ENCODE measurements at places on chromosomes 3 and 15.

DNA sequence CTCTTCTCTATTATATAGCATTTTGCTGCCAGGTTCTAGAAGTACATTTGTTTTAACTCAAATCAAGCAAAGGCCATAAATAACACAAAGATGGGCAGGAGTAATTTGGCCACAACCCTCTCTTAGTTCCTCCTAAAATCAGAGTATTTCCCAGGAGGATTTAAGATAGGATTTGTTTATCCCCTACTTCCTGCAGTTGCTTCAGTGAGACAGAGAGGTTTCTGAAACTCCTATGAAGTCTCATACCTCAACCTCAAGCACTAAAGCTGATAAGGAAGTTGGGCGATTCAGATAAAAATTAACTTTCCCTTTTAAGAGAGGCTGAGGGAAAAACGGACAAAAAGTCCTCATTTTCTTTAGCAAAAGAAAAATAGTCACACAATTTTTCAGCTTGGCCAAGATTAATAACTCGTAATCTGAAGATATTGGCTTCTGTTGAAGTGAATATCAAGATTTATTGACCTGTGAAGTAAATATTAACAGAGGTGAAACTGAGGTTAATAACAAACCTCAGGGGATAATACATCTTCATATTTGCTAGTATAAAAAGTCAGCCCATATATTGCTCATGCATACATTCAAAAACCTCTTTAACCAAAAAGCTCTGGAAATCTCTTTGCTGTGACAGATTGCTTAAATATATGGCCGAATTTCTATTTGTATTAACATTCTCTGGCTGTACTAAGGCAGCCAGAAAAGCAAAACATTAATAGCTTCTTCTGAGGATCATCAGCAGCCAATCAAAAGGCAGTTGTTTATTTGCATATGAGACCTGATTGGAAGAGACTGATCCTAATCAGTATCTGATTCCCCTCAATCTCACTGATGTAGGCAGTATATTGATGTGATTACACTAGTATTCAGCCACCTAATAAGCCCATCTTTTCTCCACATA, 90.6 kb upstream of the GADL1 start:
- no peak for DNase-seq

DNA sequence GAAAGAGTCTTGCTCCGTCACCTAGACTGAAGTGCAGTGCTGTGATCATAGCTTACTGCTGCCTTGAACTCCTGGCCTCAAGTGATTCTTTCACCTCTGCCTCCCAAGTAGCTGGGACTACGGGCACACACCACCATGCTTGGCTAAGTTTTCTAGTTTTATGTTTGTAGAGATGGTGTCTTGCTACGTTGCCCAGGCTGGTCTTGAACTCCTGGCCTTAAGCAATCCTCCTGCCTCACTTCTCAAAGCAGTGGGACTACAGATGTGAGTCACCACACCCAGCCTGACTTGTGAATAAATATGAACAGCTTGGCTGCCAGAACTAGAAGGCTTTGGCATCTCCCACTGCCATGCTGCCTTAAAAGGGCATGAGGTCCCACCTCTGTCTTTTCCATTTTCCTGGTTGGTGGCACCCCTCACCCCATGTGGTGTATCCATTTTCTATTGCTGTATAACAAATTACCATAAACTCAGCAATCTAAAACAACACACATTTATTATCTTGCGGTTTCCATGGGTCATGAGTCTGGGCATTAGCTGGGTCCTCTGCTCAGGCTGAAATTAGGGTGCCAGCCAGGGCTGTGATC, 44.3 kb downstream of the PTPRG start:
- DNase-seq: no peak

DNA sequence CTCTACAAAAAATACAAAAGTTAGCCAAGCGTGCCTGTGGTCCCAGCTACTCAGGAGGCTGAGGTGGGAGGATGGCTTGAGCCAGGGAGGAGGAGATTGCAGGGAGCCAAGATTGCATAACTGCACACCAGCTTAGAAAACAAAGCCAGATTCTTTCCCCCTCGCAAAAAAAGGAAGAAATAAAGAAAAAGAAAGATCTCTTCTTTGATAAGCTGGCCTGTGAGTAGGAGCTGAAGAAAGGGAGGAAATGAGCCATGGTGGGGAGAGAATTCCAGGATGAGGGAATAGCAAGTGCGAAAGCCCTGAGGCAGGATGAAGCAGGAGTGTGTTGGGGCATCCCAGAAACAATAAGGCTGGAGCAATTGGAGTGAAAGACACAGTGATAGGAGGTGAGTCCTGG, 24.5 kb upstream of the TOP2B start:
- no peak for DNase-seq

GRCh38 chr3:125054449-125055329, 1.1 kb downstream of the HEG1 start:
- DNase-seq: no peak

- DNase-seq: no peak
Observed at GRCh38 chr3:129010310-129010956, 9.3 kb downstream of the EFCC1 start.

GRCh38 chr3:46675843-46676567, 17.5 kb downstream of the ALS2CL start:
- DNase-seq: no peak

- DNase-seq: no peak
Observed at GRCh38 chr3:97830638-97831037, 8.8 kb downstream of the CRYBG3 start.

DNA sequence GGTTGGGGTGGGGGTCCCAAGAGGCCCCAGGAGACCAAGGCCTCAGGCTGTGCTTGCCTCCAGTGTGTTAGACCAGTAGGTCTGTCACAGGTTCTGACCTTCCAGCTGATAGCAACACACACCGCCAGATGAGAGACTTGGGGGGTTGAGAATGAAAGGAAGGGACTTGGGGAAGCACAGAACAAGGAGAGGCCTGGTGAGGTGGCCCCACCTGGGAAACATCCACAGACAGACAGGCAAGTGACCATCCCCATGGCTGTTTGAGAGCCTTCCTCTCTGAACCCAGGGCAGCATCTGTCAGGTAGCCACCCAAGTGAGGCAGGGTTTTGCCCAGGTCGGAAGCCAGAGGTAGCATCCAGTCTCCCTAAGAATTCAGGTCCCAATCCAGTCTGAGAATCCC, 35.0 kb upstream of the VPS8 start:
- DNase-seq: no peak

DNA sequence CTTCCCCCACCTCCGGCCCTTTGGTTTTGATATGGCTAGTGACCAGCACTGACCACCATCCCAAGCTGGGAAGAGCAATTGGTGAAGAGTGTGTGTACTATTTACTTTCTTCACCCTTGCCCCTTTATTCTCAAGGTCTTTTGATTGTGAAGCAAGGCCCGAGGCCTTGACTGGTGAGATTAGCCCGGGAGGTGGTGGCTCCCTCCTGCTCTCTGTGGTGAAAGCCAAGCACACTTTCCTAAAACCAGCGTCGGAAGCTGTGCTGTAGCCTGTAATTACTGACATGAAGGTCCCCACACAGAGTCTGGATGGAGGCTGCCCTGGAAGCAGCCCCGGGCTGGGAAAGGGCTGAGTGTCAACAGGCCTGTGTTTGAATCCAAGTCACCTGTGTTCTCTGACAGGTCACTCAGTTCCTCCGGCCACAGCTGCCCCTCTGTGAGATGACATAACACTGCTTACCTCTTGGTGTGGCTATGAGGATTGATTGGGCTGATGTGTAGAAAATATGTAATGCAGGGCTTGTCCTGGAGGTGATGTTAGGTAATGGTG, 60.5 kb upstream of the PRR23C start:
- DNase-seq: no peak

DNA sequence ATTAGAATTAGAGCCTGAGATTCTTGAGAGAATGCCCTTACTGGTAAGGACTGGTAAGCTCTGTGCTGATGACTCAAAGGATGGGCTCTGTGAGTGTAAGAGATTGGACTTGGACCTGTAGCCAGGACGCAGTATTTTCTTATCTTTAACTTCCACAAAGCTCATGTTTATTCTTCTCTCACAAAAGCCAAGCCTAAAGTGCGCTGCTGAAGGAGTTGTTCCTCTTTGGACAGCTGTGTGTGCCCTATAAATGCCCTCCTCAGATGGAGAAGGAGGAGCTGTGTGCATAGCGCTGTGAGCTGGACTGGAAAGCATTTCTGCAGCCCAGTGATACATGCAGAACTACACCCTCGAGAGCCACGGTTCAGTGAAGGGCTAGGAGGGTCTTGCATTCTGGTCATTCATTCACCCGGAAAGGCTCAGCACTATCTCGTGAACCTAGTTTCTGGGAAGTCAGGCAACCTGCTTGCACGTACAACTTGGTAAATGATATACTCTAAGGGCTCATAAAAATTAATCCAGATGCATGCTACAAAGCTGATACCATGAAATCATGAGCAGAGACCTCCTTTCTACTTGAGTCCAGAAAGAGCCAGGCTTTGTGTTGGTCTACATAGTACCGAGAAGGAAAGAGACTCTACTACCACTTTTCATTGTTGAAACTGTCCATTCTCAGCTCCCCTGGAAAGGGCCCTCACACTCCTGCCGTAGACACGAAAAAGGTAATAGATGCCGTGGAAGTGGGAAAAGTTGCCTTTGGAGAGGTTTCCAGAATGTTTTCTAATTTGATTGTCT, 103.0 kb upstream of the TBL1XR1 start:
- no peak for DNase-seq

DNA sequence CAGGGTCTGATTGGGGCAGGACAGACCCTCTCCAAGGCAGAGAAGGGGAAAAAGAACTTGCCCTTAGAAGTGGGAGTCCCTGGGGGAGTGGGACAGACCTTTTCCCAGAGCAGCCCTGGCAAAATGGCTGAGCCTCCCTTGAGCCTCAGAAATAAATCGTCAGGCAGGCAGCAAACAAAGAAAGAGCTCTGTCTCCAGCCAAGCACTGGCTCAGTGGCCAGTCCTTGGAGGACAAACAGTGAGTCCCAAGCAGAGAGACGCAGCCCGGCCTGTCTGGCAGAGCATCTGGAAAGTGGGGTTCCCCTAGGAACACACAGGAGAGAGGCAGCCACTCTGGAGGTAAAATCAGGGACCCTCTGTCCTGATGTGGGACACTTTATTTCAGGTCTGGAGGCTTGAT, 1.8 kb downstream of the SLC6A1 start:
- DNase-seq: no peak

- no peak for DNase-seq
Observed at GRCh38 chr15:36495456-36495991, 83.9 kb upstream of the CDIN1 start.

GRCh38 chr3:192273697-192274010, 453.7 kb downstream of the FGF12 start:
- DNase-seq: no peak

- DNase-seq: no peak
Observed at GRCh38 chr15:67146875-67147381, 81.5 kb downstream of the SMAD3 start.
